ENCODE measurements at places on chromosomes 2 and 18. TPM values are rescaled to one million over a fixed set of nuclear protein-coding genes. Genes with fewer than 3 reads are reported as not detected.

Gene PPM1B
- 17.8 TPM for total RNA-seq

Gene DTNA
- 2.1 TPM for total RNA-seq

Gene ASXL3
- total RNA-seq: 0.72 TPM

Gene HOXD13
- not detected for total RNA-seq

Gene C2orf72
- total RNA-seq: 0.24 TPM

Gene CNTNAP5
- total RNA-seq: not detected

Gene RESP18
- total RNA-seq: not detected

Gene SOX11
- not detected for total RNA-seq

Gene IL1F10
- total RNA-seq: not detected

Gene MEX3C
- 64.3 TPM for total RNA-seq

Gene CD8A
- total RNA-seq: under 0.01 TPM

Gene TDRD15
- not detected for total RNA-seq

Gene CD207
- not detected for total RNA-seq

Gene CFAP221
- not detected for total RNA-seq

Gene KRTCAP3
- total RNA-seq: 28.6 TPM

Gene CMPK2
- total RNA-seq: 1.4 TPM

Gene UGT1A1
- total RNA-seq: 0.48 TPM

Gene SIGLEC15
- 1.2 TPM for total RNA-seq

Gene DYNAP
- total RNA-seq: not detected

Gene HOXD12
- total RNA-seq: not detected

Gene VIT
- not detected for total RNA-seq

Gene SLC20A1
- 47.0 TPM for total RNA-seq

Gene ZNF804A
- total RNA-seq: not detected

Gene ALPG
- not detected for total RNA-seq

Gene CTNNA2
- total RNA-seq: not detected

Gene RUFY4
- total RNA-seq: not detected

Gene CDH2
- under 0.01 TPM for total RNA-seq

Gene SPIRE1
- 74.5 TPM for total RNA-seq

Gene IL1R1
- total RNA-seq: 4.8 TPM

Gene PPP1R1C
- 1.4 TPM for total RNA-seq

Gene NPAS2
- 31.8 TPM for total RNA-seq

Gene KATNAL2
- total RNA-seq: under 0.01 TPM
